ENCODE measurements at places on chromosomes 11 and 22.
A peak's percentile ranks its signal among the peaks of the same experiment; 100 is the strongest.

DNA sequence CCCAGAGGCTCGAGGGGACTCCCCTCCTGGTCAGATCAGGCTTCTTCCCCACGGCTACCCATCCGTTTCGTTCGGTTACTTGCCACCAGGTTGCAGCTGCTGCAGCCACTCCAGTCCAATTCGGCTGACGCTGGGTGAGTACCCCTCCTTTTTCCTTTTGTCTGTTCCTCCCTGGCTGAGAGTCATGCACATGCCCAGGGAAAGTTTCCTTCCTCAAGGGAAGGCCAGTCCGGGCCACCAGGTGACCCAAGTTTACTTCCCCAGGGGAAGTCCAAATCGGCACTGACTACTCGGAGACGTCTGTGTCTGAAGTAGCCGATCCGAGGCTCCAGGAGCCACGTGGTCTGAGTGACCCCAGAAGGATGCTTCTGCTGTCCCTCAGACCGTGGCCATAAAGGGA, 13.2 kb upstream of the OR56A3 start:
- no peak for DNase-seq

DNA sequence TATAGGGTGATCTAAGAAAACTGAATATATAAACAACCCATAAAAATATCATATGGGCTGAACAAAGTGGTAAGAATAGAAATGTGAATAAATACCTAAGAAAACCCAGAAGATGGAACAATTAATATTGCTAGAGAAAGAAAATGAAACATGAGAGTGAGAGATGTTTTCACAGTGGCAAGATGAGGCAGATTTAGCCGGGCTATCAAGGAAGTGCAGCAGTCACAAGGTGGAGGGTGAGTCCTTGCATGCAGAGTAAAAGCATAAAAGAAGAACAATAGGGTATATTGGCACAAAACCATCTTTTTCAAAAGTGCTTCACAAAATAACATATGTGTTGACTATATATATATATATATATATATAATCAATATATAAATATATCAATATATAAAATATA, 49.6 kb downstream of the NOX4 start:
- no peak for DNase-seq

GRCh38 chr11:93741882-93742226, 382 bp downstream of the C11orf54 start:
- DNase-seq = no peak

GRCh38 chr11:113245216-113245615, 69.2 kb upstream of the TTC12 start:
- DNase-seq = no peak

GRCh38 chr11:46389450-46390330, 1.9 kb downstream of the CHRM4 start:
- peak; percentile 78 for DNase-seq

DNA sequence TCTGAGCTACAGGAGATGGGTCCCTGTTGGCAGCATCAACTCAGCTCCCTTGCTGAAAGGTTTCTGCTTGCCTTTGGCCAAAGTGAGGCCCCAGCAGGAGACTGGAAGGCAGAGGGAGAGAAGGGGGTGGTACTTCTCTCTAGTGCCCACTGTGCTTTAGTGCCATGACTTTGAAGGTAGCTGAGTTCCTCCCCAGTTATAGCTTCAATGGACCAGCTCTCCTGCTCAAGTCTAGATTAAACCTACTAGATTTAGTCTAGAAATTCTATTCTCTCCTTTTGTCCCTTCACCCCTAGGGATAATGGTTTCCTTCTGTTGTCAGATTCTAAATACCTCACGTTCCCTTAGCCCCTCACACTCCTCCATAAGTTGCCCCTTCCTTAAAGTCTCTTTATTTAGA, 119.2 kb downstream of the TIMP3 start:
- no peak for DNase-seq

- no peak for DNase-seq
Observed at GRCh38 chr11:62601122-62601371, 618 bp downstream of the MTA2 start.

- DNase-seq = no peak
Observed at GRCh38 chr11:85472953-85473352, 154.2 kb downstream of the DLG2 start.

GRCh38 chr22:38523029-38523428, 16.9 kb upstream of the DDX17 start:
- DNase-seq = no peak

DNA sequence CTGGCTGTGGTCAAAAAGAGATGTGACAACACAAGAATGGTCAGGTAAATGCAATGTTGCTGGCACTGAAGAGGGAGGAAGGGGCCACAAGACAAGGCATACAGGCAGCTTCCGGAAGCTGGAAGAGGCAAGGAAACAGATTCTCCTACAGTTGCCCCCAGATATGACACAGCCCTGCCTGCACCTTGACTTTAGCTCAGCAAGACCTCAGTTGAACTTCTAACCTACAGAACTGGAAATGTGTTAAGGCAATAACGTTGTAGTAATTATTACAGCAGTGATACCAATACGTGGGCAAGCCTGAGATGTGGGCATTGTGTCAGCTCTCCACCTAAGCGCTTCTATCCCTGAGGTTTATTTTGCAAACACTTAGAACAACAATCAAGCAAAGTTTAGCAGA, 4.2 kb upstream of the KIAA0930 start:
- DNase-seq = no peak

GRCh38 chr11:82082976-82083375, 650.7 kb downstream of the FAM181B start:
- no peak for DNase-seq

- DNase-seq = no peak
Observed at GRCh38 chr11:93857413-93858120, 7.1 kb upstream of the VSTM5 start.

All from KBM-7 (cell line).